ENCODE measurements at places on chromosomes 1 and 21.

DNA sequence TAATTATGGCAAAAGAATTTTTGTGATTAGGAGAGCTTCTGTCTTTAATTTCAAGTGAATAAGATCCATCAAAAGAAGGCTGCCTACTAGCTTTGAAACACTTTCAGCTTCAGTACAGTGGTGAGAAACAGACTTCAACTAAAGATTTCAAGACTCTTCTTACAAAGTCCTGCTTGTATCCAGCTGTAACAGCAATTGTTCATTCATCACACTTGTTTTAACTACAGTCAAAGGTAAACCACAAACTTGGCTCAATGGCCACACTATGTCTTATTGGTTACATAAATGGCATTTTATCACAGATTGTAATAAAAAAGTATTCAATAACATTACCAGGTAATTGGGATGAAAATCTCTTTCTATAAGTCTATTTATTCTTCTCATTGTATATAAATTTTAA is 59.2 kb downstream of the WARS2 start:
- DNase-seq, result peak; percentile 26

DNA sequence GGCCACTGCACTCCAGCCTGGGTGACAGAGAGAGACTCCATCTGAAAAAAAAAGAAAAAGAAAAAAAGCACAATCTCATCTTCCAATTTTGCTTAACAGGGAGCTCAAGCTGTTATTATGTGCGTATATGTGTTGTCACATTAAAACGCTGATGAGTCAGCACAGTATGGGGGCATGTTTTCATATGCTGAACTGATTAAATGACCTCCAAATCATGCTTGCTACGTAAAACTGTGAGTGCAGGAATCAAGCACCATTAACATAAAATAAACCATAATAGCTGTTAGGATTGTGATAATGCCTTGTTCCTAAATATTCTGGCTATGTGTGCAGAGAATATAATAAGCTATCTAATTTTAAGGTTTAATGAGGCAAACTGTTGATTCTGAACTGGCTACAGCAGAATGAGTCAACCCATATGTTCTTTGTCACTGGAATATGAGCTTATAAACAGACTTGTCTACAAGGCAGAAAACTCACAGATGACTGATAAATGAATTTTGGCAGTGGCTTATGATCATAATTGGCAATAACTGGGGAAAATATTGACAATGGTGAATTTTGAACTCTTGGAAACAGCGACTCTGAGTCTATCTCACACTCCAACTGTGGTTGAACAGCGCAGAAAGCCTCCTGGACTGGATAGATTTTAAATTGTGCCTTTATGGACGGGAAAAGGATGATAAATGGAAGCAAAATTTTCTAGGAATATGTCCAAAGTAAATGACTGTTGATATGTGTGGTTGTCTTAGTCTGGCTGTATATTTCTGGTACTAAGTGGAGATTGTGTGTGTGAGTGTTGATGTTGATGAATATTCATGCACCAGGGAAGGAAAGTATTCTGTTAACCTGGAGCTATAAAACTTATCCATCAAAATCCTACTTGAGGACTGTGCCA is 75.5 kb downstream of the VCAM1 start:
- no peak for DNase-seq

- DNase-seq, result peak; percentile 96
Observed at GRCh38 chr1:8712413-8713231, 104.8 kb downstream of the RERE start.

- DNase-seq, result peak; percentile 59
Observed at GRCh38 chr1:180178511-180179161, 24.0 kb downstream of the QSOX1 start.

DNA sequence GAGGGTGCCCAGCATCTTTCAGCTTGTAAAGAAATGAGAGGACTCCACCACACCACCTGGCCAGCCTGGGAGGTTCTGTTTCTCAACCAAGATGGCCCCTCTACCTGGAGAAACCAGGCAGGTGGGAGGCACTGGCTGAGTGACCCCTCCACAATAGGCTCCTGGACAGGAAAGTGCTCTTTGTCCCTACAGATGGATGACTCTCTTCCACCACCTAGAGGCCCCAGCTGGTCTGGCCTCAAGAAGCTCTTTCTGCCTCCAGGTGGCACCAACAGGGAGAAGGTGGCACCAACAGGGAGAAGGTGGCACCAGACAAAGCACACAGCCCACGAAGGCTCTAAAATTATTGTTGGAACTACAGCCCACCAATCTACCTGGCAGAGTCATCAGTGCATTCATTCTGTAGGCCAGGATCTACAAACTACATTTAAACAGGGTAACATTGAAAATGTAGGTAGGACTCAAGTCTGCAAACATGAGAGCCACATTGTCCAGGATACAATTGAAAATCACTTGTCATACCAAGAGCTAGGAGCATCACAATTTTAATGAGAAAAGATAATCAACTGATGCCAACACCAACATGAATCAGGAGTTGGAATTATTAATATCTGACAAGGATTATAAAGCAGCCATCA is 14.4 kb downstream of the TMPRSS3 start:
- peak; percentile 59 for DNase-seq

- no peak for DNase-seq
Observed at GRCh38 chr1:168521401-168522000, 22.3 kb downstream of the XCL2 start.

DNA sequence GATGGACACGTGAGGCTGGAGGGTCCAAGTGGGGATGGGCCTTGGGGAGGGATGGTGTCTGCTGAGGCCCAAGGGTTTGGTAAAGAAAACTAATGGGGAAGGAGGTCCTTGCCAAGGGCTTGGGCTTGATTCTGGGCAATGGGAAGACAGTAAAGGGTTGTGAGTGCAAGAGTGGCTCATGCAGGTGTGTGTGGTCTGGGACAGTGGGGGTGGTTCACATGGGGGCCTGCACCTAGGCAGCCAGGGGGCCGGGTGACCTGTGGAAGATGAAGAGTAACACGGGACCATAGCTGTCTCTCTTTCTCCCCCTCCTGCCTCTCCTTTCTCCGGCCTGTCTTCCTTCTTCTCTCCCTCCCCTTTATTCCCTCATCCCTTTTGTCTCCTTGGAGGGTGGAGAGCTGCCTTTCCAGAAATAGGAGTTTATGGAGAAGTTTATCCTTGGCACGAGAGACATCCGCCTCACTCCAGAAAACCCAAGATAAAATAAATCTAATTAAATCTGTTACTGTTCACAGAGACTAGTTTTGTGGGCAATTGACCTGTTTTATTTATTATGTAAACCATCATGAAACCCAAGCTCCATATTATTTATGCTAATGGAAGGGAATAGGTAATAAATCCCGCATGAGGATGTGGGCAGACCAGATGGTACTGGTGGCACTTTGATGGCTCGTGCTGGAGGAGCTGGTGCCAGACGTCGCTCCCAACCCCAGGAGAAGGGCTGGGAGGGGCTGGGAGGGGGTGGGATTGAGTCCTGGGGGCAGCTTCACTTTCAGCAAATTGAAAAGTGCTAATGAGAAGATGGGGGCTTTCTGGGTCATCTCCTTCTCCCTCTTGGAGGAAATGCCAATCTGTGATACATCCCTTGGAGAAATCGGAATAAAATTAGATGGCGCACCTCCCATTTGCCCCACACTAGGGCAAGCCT is 272.9 kb upstream of the CSF3R start:
- no peak for DNase-seq

GRCh38 chr1:16117369-16117768 is 38.5 kb downstream of the EPHA2 start:
- DNase-seq, result no peak

GRCh38 chr1:91846007-91846638 is 39.8 kb downstream of the TGFBR3 start:
- DNase-seq, result peak; percentile 54

DNA sequence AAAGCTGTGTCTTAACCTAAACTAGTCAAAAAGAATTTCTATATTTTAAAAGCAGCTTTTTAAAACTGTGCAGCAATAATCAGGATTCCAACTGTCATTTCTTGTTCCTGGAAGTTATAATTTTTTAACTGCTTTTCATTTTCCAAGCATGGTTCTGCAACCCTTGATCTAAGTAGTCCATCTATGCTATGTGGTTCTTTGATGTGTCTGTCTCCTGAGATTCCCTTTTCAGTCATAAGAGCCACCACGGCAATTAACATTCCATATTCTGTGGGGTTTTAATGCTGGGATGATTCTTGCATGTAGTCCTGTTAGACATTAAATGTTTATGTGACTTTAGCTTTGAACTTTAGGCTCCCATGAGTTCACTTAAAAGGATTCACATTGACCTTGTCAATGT is 220.4 kb downstream of the TPR start:
- no peak for DNase-seq
